ENCODE measurements at places on chromosomes 3 and 15. TPM values are rescaled to one million over a fixed set of nuclear protein-coding genes. Genes with fewer than 3 reads are reported as not detected.
A peak's percentile ranks its signal among the peaks of the same experiment; 100 is the strongest.

ARHGEF3 gene
- total RNA-seq, result 69.5 TPM

FAM81A gene
- 19.9 TPM for total RNA-seq

TGFBR2 gene
- 0.62 TPM for total RNA-seq

TMEM266 gene
- total RNA-seq, result 0.66 TPM

MME gene
- 0.51 TPM for total RNA-seq

DUOXA1 gene
- 0.08 TPM for total RNA-seq

GOLGA8J gene
- not detected for total RNA-seq

KATNBL1 gene
- 31.3 TPM for total RNA-seq

ALG1L2 gene
- total RNA-seq, result not detected

RTP1 gene
- not detected for total RNA-seq

- no peaks in the 10 kb centered on the region for H3K4me1 ChIP-seq
- no peak overlapping the region for H3K4me3 ChIP-seq
- no peak overlapping the region for H3K27ac ChIP-seq
- peaks cover 10% of the 10 kb centered on the region for H3K27me3 ChIP-seq
- H3K36me3 ChIP-seq, result no peaks in the 10 kb centered on the region
These were observed 4.1 kb upstream of the ALDH1A3 start for GRCh38 chr15:100875495-100875894.

GRCh38 chr15:49848282-49848724 is 227.5 kb downstream of the DTWD1 start:
- no peaks in the 10 kb centered on the region for H3K4me1 ChIP-seq
- no peaks in the 10 kb centered on the region for H3K36me3 ChIP-seq
- H3K27ac ChIP-seq, result no peak overlapping the region
- no peaks in the 10 kb centered on the region for H3K27me3 ChIP-seq

DNA sequence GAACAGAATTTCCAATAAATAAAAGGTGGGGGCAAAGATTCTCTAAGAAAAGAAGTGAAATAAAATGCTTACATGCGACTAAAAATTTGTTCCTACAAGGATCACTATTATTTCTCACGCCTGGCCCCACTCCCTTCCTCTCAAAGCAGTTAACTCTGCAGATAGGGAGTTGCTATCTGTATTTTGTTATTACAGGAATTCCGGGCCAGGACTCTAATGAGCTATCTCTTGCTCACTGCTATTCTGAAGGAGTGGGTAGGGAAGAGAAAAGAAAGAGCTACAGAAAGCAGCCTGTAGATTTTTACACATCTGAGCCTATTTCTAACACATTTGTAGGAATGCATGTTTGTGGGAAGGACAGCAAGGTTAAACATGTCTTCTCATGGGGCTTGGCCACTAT is 140.4 kb downstream of the PCCB start:
- no peak overlapping the region for H3K4me3 ChIP-seq
- no peak overlapping the region for H3K27ac ChIP-seq
- no peaks in the 10 kb centered on the region for H3K27me3 ChIP-seq
- H3K36me3 ChIP-seq, result peaks cover 3% of the 10 kb centered on the region
- peaks cover 5% of the 10 kb centered on the region for H3K4me1 ChIP-seq

GRCh38 chr3:156682501-156682900 is 8.1 kb downstream of the TIPARP start:
- H3K4me1 ChIP-seq, result peaks cover 46% of the 10 kb centered on the region
- no peak for DNase-seq
- H3K4me3 ChIP-seq, result peak overlapping the region; percentile 42
- peaks cover 23% of the 10 kb centered on the region for H3K36me3 ChIP-seq
- no peak overlapping the region for H3K27ac ChIP-seq
- H3K27me3 ChIP-seq, result no peaks in the 10 kb centered on the region

GRCh38 chr3:57006179-57006657 is 54.2 kb upstream of the SPATA12 start:
- H3K27me3 ChIP-seq, result no peaks in the 10 kb centered on the region
- no peaks in the 10 kb centered on the region for H3K4me1 ChIP-seq
- no peak overlapping the region for H3K27ac ChIP-seq
- DNase-seq, result no peak
- no peak overlapping the region for H3K4me3 ChIP-seq
- no peaks in the 10 kb centered on the region for H3K36me3 ChIP-seq

DNA sequence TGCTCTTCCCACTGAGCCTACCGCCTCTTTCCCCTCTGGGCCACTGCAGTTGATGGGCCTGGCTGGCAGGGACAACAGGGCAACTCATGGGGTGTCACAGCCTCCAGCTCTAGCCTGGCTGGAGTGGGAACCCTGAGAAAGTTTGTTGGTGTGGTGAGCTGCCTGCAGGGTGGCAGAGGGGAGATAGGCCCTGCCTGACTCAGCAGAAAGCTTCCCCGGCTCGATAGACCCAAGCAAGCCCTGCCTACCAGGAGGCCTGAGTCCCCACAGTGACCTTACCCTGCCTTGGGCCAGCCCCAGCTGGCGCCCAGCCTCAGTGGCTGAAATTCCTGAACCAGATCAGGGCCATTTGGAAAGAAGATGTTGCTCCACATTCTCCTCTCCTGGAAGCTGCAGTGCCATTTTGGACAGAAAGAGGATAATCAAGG is 29.4 kb downstream of the ABTB1 start:
- DNase-seq, result no peak
- peak overlapping the region; percentile 8 for H3K27ac ChIP-seq
- peaks cover 7% of the 10 kb centered on the region for H3K4me1 ChIP-seq
- peaks cover 44% of the 10 kb centered on the region for H3K36me3 ChIP-seq

DNA sequence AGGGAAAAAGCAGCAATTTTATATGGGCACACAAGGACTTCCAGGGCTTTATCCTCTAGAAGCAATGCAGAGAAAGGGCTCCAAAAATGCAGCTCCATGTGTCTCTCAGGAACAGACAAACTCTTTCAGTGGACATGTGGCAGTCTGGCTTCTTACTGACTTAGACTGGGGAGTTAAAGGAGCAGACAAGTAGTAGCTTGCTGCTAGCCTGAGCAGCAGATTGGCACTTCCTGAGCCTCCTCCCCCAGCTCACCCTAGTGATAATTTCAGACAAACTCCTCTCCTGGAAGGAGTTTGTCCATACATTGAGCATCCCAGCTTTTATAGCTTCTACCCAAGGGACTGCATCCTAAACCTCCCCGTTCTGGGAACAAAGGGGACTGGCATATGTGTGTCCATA is 101.7 kb upstream of the MANF start:
- H3K27me3 ChIP-seq, result peaks cover 2% of the 10 kb centered on the region
- H3K4me3 ChIP-seq, result no peak overlapping the region
- H3K4me1 ChIP-seq, result no peaks in the 10 kb centered on the region
- DNase-seq, result no peak
- H3K27ac ChIP-seq, result no peak overlapping the region

DNA sequence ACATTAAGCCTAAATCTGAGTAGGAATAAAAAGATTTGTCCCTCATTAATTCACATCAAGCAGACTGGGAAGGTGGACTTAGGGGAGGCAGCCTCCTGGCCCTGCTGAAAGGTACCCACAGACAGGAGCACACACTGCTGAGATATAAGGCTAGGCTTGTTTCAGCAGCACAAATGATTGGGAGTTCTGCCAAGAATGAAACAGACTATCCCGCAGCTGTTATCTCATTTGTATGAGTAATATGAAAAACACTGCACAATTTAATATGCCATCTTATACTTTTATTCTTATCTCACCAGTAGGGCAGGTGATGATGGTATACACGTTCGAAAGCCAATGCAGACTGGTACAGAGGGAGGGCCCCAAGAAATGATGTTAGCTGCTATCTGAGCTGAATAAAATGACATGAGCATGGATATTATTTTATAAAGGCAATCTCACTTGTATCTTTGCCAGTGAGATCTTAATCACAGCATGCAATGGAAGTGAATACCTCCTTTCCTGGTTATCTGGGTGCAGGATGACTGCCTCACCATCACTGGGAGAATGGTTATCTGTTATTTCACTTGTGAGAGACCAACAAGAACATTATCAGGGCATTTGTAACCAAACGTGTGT is 258.7 kb upstream of the PPP2R3A start:
- no peaks in the 10 kb centered on the region for H3K4me1 ChIP-seq
- H3K36me3 ChIP-seq, result no peaks in the 10 kb centered on the region
- no peak overlapping the region for H3K27ac ChIP-seq
- H3K27me3 ChIP-seq, result no peaks in the 10 kb centered on the region
- DNase-seq, result no peak
- H3K4me3 ChIP-seq, result no peak overlapping the region

DNA sequence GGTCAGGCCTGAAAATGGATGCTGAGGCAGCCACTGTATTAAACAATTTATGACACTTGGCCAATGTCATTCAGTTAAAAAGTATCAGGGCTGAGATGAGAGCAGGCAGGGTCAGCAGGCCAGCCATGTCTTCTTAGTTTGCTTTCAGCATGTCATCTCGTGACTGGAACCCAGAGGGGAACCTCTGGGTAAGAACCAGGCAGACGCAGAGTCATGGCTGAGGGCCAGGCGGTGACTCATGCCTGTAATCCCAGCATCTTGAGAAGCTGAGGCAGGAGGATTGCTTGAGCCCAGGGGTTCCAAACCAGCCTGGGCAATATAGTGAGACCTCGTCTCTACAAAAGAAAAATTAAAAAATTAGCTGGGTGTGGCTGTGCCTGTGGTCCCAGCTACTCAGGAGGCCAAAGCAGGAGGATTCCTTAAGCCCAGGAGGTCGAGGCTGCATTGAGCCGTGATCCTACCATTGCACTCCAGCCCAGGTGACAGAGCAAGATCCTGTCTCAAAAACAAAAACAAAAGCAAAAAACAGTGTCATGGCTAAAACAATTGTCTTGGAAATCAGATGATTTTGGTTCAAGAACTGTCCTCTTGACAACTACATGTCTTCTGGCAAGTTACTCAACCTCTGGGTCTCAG is 11.7 kb downstream of the BCL2L10 start:
- peak; percentile 69 for DNase-seq
- no peaks in the 10 kb centered on the region for H3K36me3 ChIP-seq
- no peaks in the 10 kb centered on the region for H3K27me3 ChIP-seq
- H3K27ac ChIP-seq, result no peak overlapping the region
- no peak overlapping the region for H3K4me3 ChIP-seq

DNA sequence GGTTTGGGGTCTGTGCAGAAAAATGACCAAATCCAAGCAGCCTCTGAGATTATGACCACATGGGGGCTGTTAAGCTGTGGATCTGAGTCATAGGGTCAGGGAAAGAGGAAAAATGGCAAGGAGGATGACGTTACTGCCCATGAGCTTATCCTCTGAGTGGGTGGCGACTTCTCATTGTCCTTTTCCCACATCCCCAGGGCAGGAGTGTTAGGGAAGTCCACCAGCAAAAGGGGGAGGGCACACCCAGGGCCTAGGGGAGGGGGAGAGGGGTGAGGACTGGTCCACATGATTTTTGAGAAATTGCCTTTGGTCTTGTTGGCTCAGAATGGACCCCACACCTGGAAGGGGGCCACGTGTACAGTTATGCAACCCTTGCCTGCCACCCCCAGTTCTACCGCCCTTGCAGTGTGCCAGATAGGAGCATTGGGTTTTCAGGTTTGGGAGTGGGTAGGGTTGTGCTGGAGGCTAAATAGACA is 2.6 kb downstream of the CD276 start:
- DNase-seq, result no peak
- no peak overlapping the region for H3K27ac ChIP-seq
- no peaks in the 10 kb centered on the region for H3K4me1 ChIP-seq
- H3K27me3 ChIP-seq, result peaks cover 5% of the 10 kb centered on the region

DNA sequence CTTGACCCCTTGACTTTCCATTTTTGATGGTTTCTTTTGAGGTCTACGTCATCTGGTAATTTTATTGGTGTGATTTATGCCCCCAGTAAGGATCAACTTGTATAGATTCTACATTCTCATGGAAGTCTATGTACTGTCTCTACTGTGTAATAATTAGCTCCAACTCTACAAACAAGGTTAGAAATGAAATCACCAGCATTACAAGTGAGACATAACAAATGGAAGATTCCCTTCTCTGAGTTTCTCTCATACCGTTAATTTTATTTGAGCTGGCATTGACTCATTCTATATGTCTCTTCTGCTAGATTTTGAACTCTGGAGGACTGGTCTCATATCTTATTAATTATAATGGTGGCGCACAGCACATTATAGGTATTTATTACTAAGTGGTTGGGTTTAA is 138.9 kb downstream of the LPP start:
- no peaks in the 10 kb centered on the region for H3K27me3 ChIP-seq
- no peak overlapping the region for H3K27ac ChIP-seq
- no peak for DNase-seq
- no peaks in the 10 kb centered on the region for H3K36me3 ChIP-seq

DNA sequence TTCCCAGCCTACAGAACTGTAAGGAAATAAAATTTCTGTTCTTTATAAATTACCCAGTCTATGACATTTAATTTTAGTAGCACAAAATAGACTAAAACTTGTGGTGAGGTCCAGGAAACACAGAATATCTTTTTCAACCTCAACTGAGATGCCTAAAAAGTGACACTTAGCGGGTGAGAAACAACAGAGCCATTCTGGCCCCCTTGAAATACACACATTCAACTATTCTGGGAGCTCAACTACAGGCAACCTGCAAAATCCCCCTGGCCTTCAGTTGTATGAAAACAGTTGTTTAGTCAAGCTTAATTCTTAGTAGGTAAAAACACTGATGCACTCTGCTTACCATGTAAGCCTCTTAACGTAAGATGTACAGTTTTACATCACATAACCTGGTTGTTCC is 66.8 kb downstream of the ANKRD28 start:
- no peaks in the 10 kb centered on the region for H3K27me3 ChIP-seq
- DNase-seq, result no peak
- peaks cover 8% of the 10 kb centered on the region for H3K36me3 ChIP-seq
- H3K27ac ChIP-seq, result no peak overlapping the region
- no peak overlapping the region for H3K4me3 ChIP-seq

DNA sequence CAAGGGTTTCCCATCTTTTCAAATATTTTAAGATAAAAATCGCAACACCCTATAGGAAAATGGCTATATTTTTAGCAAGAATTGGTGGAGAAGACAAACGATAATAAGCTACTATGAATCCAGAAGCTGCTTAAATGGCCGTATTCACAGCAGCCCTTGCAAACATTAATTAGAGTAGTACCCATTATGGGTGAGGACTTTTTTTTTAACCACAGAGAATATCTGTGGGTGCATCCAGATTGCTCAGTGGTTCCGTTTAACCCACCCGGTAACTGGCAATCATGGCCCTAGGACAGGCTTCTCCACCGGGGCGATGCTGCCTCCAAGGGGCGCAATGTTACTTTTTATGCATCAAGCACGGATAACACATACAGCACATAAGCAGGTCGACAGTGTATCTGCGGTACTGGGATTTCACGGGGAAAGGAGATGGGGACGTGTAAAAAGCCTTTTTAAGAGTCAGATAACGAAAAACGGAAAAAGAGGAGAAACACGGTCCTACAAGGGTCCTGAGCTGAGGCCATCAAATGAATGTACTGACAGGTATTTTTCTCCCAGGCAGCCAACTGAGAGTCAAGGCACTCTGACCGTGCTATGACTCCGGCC is 968 bp upstream of the TMEM266 start:
- DNase-seq, result peak; percentile 19
- no peaks in the 10 kb centered on the region for H3K36me3 ChIP-seq
- H3K4me1 ChIP-seq, result peaks cover 28% of the 10 kb centered on the region
- peak overlapping the region; percentile 73 for H3K4me3 ChIP-seq

DNA sequence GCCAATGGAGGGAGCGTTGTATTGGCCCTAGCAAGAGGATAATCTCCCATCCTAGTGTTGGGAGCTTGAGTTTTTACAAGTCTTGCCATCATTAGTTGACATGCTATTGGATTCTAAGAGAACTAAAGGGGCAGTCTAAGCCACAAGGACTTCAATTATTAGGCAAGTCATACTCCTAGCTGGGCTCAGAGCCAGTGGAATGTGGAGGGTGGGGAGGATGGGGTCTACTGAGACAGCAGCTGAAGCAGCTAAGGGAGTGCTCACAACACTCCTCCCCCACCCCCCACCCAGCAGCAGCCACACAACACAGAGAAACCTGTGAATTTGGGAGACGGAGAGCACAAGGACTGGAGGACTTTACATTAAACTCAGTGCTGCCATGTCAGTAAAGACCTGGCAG is 27.9 kb downstream of the FRG2C start:
- no peaks in the 10 kb centered on the region for H3K4me1 ChIP-seq
- no peak overlapping the region for H3K27ac ChIP-seq
- DNase-seq, result no peak
- no peaks in the 10 kb centered on the region for H3K27me3 ChIP-seq
- no peaks in the 10 kb centered on the region for H3K36me3 ChIP-seq
- H3K4me3 ChIP-seq, result no peak overlapping the region
